Activated naive CD4-positive, alpha-beta T cell treated with anti-CD3 and anti-CD28 coated beads, Interleukin-2, amount 50 U/mL, for 16 hours (primary cell): ENCODE measurements at places on chromosomes 2 and 18.

DNA sequence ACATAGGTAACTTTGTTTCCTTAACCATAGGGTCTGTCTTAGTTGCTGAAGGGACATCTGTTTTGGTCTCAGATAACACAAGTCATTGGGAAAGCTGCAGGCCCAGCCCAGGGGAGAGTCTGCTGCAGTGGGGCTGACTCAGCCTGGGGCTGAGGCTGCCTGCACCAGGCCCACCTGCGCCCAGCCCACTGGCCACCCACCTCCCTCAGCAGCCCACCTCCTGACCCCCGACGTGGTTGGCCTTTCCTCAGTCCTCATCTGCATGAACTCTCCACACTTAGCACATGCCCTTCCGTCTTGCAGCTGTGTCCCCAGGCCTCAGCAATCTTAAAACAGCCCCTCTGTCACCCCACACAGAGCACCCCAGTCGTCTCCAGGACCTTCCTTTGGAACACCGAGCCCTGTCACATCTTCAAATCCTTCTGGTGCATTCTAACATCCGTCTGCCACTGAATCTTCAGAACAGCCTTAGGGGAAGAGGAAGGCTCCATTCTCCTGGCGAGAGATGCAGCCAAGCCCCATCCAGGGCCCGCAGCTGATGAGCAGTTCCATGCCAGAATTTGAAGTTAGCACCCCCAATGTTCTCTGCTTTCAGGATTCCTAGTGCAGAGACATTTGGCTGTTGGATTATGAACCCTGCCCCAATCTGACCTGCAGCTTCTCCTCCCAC, 231.4 kb downstream of the SEPTIN10 start:
- no peak for DNase-seq

GRCh38 chr18:62510789-62511188, 12.0 kb upstream of the ZCCHC2 start:
- no peak for DNase-seq

GRCh38 chr2:210003359-210003758, 921 bp downstream of the RPE start:
- no peak for DNase-seq

- no peak for DNase-seq
Measured at GRCh38 chr2:126856403-126856802, 42.3 kb upstream of the TEX51 start.

DNA sequence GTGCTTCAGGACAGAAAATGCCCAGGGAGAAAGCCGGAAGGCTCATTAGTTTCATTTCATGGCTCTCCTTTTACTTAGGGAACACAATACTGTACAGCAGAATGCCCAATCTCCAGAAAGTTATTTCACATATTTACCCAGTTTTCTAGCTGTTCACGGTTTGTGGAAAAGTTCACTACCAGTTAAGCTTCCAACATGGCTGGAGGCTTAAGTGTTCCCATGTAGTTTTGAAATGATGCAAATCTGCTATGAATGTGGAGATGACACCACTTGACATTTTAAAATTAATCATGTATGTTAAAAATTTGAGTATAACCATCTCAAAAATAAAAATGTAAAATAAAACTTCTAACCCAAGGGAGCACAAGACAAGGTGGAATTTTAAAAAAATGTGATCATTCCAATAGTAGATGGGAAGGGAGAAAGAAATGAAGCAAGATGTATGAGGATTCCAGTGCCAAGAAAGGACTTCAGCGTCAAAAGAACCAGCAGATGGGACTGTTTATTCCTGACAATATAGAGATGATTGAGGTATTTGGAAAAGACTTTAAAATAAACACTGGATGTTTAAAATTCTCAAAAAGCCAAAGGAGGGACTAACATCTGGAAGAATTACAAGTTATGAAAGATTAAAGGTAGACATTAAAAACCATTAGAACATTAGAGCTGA, 60.9 kb upstream of the OSR1 start:
- DNase-seq = no peak

DNA sequence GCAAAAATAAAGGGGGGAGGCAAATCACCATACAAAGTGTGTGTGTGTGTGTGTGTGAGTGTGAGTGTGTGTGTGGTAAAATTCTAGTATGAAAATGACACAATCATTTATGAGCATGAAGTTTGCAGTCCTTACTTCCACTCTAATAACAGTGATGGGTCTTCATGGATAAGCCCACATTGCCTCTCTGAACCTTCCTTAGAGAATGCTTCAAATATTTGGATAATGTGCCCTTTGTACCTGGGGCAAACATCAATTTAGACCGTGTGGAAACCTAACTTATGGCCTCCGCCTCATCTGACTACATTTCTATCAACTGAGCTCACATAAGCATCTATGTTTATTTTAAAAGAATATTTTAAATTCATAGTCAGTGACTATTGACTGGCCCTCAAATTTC, 3.7 kb downstream of the SCN9A start:
- no peak for DNase-seq

- DNase-seq = no peak
Measured at GRCh38 chr2:38875227-38875575, 533 bp downstream of the DHX57 start.

GRCh38 chr2:29916571-29916970, 4.8 kb downstream of the ALK start:
- no peak for DNase-seq

- DNase-seq = no peak
Measured at GRCh38 chr2:98341241-98341640, 5.0 kb upstream of the CNGA3 start.

GRCh38 chr2:219492575-219492974, 6.1 kb upstream of the GMPPA start:
- DNase-seq = no peak

DNA sequence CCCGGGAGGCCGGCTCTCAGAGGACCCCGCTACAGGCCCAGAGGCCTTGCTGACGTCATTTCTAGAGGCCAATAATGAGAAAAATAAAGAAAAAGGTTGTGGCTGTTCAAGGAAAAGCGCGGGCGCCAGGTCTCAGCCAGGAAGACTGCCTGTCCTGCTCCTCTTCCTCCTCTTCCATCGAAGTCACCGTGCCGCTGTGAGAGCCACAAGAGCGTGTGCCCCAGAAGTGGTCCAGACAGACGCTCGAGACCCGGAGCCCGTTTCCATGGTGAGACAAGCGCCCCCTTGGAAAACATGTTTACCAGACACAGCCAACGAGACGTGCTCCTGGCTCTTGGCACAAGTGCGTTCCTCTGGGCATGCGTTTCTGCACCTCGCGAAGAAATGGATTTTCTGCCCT, 210.5 kb downstream of the HDAC4 start:
- no peak for DNase-seq

DNA sequence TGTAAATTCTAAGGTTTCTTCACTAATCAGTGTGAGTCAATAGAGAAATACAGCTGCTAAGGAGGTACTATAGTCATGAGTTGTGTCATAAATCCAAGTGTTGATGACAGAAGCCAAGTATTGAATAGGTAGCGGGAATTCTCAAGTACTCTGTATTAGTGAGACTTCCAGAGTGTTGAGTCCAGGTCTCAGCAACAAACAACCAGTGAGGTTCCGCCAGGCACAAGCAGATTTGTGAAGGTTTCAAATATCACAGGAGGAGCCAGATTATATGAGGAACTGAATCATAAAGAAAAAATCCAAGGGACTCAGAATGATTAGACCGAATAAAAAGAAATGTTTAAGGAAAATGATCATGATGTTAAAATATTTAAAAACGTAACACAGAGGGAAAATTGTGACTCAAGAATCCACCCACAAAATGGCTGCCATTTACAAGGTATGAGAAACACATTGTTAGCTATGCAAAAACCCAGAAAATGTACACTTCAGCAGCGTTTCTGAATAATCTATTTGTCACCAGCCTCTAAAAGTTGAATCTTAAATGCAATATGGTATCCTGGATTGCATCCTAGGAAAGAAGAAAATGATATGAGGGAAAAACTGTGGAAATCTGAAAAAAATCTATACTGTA, 27.3 kb upstream of the EVA1A start:
- no peak for DNase-seq

DNA sequence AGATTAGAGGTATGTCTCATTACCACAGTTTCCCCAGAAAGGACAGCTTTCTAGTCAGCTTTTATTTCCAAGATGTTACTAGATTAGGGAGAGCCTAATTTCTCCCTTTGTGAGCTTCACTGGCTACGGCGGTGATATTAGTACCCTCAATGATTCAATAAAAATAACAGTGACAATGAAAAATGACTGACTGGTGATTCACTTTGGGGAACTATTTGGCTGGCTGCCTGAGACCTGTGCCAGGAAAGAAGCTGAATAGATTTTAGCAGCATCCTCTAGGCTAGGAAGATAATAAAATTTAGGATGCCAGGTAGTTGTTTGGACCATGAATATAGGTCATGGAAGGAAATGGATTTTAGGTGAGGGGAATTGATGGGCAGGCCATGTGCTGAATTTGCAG, 178.7 kb downstream of the FMNL2 start:
- no peak for DNase-seq

GRCh38 chr2:30761226-30761625, 46.0 kb downstream of the CAPN13 start:
- no peak for DNase-seq

GRCh38 chr2:224041554-224041953, 2.5 kb upstream of the SERPINE2 start:
- DNase-seq = no peak

DNA sequence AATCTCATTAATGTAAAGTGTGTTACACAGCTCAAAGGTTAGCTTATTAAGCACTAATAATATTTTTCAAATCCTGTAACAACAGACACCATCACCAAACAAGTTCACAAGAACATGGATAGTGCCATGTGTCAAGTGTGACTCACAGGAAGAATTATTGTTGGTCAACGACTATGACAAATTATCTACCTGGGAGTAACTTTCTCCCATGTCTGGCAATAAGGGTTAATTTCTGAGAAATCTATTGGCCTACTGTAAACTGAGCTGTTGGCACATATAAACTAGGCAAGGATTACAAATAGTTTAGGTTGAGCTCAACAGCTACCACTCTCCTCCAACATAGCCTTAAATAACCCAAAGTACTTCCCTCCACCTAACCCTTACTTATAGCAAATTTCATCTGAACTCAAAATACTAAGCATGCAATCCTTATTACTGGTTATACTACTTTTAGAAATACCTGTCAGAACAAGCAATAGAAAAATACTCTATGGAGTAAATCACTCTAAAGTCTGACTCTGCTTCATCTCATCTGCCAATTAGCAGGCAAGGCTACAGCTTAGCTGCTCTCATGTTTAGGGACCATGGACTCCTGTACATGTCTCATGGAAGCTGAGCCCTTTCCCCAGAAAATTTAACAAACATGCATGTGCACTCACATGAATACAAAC, 223.0 kb downstream of the NBAS start:
- no peak for DNase-seq

- peak; percentile 65 for DNase-seq
Measured at GRCh38 chr2:42859006-42859552, 66.7 kb upstream of the HAAO start.

- no peak for DNase-seq
Measured at GRCh38 chr2:67290451-67291290, 106.5 kb upstream of the ETAA1 start.

GRCh38 chr2:63432373-63432772, 155.9 kb downstream of the WDPCP start:
- DNase-seq = no peak

GRCh38 chr18:7133181-7133580, 15.6 kb upstream of the LAMA1 start:
- no peak for DNase-seq

DNA sequence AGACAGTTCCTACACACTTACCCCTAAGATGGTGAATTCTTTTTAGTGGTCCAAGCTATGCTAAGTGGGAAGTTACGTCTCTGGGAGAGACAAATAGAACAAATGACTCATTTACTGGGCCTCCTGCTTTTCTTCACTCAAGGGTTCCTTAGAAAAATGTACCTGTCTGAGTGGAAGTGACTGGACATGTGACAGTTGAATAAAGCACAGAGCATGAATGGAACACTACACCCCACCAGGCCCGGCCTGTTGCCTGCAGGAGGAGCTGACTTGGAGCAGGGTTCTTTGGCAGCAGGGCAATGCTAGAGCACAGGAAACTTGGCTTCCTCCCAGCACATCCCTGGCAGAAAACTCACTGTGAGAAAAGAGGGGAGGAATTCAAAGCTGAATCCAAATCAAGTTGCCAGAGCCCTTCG, 451.0 kb upstream of the SETBP1 start:
- DNase-seq = no peak

- DNase-seq = no peak
Measured at GRCh38 chr18:79425569-79425886, 29.8 kb downstream of the NFATC1 start.

- no peak for DNase-seq
Measured at GRCh38 chr18:5983488-5983887, 88.2 kb upstream of the TMEM200C start.

- DNase-seq = peak; percentile 72
Measured at GRCh38 chr2:12456293-12457106, 260.2 kb upstream of the TRIB2 start.

DNA sequence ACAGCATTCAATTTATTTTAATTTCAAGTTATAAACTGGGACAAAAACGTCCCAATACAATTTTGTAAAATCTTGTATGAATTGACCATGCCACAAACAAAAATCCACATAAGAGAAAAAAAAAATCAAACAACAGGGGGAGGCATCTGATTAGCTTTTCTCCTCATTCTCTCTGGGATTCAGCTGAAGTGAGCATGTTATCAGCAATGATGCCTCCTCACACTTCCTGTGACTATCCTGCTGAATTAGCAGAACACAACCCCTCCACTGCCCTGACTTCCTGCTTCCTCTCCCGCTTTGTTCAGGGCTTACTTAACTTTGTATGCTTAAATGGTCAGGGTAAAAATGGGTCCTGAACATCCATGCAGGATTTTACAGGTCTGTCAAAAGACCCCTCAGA, 132.2 kb upstream of the ITGB6 start:
- DNase-seq = no peak

DNA sequence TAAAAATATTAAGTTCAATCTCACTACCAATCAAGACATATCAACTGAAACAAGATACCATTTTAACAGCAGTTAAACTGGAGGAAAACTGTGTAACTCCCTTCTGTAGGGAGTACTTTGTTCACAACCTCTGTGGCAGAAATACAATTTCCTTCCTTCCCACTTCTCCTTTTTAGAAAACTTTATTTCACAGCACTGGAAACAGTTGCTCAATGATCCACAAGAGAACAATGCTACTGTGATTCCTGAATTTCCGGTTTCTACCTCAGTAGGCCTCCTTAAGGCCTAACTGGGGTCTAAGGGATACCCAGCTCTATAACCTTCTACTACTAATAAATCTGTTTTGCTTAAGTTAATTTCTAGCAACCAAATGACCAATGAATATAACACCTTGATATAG, 14.1 kb downstream of the TLK1 start:
- DNase-seq = no peak

DNA sequence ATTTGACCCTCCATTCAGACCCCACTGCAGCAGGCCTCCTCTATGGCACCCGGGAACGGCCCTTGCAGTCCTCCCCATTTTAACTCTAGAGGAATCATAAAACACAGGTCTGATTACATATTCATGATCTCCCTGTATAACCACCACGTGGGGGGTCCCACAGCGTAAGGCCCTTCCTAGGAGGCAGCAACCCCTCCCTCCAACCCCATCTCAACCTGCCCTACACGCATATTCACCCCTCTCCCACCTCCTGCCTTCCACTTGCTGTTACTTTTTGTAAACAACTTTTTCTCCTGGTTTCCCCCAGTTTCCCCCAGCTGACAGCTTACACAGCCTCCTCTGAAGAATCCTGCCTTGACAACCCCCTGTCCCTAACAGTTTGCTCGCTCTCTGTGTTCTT, 85.1 kb upstream of the FOXI3 start:
- no peak for DNase-seq
